ENCODE measurements at places on chromosomes 2 and 18. TPM values are rescaled to one million over a fixed set of nuclear protein-coding genes. Genes with fewer than 3 reads are reported as not detected.

DNA sequence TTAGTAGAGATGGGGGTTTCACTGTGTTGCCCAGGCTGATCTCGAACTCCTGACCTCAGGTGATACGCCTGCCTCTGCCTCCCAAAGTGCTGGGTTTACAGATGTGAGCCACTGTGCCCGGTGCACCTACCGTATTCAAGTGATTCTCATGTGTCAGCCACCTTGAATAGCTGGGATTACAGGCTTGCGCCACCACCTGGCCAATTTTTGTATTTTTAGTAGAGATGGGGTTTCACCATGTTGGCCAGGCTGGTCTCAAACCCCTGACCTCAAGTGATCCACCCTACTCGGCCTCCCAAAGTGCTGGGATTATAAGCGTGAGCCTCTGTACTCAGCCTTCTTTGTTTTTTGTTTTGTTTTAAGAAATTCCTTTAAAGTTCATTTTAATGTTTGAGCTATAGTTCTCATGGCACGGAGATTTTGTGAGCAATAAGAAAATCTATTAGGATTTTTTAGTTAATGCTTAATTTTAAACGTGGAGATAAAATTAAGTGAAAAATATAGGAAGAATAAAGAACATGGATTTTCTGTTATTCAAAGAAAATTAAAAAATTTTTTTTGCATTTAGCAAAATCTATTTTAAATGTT, 242.6 kb downstream of the PHLPP1 start:
- DNase-seq: peak; percentile 42

GRCh38 chr18:4017480-4017879, 437.6 kb downstream of the DLGAP1 start:
- DNase-seq: peak; percentile 70

DNA sequence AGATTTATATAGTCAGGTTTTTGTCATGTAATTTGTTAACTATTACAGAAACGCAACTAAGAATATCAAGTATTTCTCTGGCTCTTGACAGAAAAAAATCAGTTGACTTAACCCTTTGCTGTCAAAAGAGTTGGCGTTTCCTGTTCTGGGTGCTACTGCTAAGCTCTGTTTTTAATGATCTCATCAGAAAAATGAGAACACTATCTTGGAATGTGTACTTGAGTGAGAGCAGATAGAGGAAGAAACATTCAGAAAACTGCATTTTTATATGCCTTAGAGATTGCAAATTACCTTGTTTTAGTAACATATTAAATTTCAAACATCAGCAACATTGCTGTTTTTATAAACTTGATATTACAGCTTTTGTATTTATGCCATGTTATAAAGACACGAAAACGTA, 297.9 kb downstream of the RDH14 start:
- DNase-seq: no peak

- no peak for DNase-seq
Observed at GRCh38 chr2:31535768-31536167, 45.0 kb downstream of the SRD5A2 start.

CFAP65 gene
- total RNA-seq: not detected
